NCI-H345 (cell line): ENCODE measurements at places on chromosomes 7 and 10.

DNA sequence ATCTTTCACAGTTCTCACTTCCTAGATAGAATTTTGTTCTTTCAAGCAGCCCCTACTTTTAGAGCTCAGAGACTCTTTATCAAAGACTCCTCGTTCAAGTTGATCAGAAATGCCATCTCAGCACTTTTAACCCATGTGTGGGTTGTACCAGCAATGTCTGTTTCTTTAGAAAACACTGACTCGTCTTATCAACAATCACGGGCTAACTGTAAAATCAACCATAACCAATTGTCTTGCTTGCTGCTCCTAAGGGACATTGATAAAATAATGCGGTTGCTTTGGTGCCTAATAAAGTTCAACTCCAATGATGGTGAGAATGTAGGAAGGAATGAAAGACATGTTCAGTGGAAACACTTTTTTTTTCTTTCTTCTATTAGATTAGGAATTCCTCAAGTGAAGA lies 12.9 kb upstream of the CDK6 start:
- DNase-seq: no peak

GRCh38 chr10:78619896-78620295 lies 448.9 kb upstream of the ZMIZ1 start:
- DNase-seq: no peak

DNA sequence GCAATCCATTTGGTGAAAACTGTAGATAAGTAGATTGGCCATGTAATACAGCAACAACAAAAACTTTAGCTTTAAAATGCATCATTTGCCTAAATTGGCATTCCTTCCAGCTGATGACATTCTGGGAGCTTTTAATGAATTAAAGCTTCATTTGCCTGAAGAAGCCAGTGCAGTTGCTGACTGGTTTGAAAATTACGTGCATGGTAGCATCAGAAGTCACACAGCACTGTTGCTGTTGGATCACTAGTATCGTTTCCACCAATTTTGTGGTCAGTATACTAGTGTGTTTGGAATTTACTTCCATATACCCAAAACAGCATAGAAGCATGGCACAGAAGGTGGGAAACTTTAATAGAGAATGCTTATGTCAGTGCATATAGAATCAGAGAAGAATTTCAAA lies 194.9 kb downstream of the ETV1 start:
- DNase-seq: no peak

- DNase-seq: no peak
Observed at GRCh38 chr10:29627201-29628132, 7.3 kb downstream of the SVIL start.

DNA sequence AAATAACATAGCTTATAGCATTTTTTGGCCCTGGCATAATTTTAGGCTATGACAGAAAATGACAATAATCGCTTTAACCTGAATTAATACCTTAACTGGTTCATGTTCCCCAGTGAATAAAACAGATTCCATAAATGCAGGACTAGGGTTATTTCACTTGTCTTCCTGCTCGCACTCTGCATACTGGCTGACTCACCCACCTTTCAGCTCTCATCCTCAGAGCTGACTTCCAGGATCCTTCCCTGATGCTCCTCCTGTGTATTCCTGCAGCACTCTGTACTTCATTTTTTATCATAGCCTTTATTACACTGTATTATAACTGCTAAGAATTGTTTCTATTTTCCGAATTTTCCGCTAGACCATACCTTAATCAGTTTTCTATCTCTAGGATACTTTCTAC lies 123.7 kb downstream of the AVL9 start:
- DNase-seq: no peak

GRCh38 chr10:34622945-34623344 lies 192.2 kb downstream of the PARD3 start:
- no peak for DNase-seq

GRCh38 chr10:119283818-119284217 lies 76.4 kb downstream of the GRK5 start:
- no peak for DNase-seq

DNA sequence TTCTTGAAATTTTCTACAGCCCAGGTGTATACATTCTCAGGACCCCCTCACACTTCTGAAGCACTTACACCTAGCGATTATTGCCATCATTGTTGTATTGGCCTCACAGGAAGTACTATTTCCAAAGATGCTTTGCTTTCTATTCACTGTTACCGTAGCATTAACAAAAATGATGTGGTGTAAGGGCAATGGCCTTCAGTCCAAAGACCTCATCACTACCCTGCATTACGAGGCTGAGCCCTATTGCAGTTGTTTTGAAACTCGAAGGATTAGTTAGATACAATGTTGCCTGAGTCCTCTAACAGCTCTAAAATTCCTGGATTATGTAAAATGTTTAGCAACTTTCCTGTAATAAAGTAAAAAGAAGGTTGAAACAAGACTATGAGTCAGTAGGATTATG lies 2.9 kb downstream of the NRCAM start:
- DNase-seq: no peak

- DNase-seq: no peak
Observed at GRCh38 chr10:128036011-128036615, 90.1 kb downstream of the MKI67 start.

- DNase-seq: no peak
Observed at GRCh38 chr10:99234791-99235657, 628 bp downstream of the HPSE2 start.

DNA sequence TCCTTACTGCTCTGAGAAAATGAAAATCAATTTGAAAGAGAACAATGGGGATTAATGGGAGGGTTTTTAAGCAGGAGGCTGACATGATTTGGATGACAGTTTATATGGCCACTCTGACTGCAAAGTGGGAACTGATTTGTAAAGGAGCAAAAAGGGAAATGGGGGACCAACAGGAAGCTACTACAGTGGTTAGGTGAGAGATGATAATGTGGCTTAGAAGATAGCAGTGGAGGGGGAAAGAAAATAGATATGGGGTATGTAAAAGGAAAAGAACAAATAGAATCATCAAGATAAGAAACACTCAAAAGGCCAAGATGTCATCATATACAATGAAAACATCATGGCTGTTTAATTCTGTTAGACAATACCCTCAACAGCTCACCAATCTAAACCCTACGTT lies 177.5 kb downstream of the ANK3 start:
- no peak for DNase-seq

DNA sequence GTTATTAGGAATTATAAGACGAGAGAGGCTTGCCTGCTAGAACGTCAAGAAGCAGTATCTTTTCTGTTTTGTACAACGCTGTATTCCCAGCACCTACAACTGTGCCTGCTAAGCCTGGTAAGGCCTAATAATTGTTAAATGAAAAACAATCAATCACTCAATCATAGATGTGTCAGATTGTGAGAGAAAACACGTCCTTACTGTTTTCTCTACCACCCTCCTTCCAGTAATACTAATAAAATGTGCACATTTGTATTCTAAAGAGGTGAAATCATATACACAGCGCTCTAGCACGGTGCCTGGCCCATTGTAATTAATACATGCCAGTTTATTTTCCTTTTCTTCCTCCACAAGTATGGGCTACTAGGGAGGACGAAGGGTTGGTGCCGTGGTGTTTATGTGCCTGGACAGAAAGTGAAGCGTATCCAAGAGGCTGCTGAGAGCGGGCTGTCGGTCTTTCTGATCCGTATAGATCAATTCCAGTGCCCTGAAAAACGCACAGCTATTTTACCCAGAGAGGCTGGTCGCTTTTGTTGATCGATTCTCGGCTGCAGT lies 1.5 kb upstream of the AUTS2 start:
- peak; percentile 5 for DNase-seq

GRCh38 chr7:50393547-50394252 lies 56.5 kb downstream of the FIGNL1 start:
- DNase-seq: no peak

DNA sequence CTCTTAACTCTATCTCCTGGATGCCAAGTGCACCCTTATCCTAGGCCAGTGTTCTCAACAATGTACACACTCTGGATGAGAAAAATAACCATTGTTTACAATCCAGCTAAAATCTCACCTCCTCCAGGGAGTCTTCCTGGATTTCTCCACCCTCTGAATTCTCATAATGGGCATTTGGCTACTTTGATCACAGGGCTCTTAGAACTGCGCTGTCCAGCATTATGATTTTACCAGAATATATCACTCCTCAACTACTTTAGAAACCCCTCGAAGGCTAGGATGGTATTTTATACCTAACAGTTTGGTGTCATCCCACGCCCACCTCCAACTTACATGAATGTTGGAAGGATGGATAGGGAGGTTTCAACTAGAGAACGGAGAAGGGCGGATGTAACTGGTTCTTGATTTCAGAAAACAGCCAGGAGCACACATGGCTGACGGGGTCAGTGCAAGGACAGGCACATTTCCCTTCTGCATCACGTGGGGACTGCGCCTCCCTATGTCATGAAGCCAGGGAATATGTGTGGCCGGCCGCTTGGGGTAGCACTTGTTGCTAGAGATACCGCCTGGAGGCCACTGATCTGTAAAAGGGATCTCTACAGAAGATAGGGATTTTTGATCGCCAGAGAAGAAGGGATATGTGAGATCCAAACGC lies 1.2 kb upstream of the ATP6V0E2 start:
- peak; percentile 60 for DNase-seq

DNA sequence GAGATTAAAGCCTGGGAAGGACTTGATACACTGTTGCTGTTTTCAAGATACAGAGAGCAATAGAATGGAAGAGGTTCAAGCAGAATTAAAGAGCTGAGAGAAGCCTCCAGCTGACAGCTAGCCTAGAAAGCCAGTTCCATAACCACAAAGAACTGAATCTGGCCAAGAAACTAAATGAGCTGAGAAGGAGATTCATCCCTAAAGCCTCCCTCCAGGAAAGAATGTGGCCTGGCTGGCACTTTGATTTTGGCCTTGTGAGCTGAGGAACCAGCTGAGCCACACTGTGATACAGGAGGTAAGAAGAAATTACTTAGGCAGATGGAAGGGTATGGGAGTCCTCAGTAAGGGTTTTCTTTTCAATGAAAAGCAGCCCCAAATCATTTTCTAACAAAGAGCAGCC lies 324.1 kb downstream of the PHF14 start:
- no peak for DNase-seq

DNA sequence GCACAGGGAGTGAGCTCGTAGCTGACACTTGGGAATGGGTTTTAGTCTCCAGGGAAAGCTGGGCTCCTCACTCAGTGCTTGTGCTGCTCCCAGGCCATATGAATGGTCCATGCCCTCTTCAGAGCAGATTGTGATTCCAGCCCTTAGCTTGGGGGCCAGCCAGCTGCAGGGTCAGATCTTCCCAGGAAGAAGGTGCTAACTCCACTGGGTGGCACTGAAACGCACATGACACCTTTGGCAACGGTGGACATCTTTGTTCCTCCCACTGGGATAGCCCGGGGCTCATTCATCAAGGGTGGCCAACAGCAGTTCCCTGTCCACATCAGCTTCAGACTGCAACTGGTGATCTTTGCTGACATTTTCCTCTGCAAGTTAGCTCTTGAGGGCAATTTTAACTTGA lies 129.2 kb downstream of the DYNC2I1 start:
- no peak for DNase-seq

GRCh38 chr7:94059746-94060145 lies 55.6 kb upstream of the BET1 start:
- DNase-seq: no peak

GRCh38 chr10:102309236-102309635 lies 63.9 kb downstream of the GBF1 start:
- no peak for DNase-seq

DNA sequence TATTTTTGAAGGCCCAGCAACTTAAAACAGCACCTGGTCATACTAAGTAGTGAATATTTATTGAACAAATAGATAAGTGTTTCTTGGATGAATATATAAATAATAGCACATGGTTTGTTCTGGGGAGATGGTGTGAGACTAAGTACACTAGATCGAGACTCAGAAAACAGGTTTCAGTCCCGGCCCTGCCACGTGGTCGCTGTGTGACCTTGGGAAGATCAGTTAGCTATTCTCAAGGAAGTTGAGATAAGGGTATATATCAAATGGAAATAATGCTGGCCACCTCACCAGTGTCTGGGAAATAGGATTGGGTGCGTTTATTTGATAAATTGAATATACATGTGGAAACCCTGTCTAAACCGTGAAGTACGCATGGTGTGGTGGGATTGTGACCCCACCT lies 354.6 kb downstream of the SDK1 start:
- no peak for DNase-seq

DNA sequence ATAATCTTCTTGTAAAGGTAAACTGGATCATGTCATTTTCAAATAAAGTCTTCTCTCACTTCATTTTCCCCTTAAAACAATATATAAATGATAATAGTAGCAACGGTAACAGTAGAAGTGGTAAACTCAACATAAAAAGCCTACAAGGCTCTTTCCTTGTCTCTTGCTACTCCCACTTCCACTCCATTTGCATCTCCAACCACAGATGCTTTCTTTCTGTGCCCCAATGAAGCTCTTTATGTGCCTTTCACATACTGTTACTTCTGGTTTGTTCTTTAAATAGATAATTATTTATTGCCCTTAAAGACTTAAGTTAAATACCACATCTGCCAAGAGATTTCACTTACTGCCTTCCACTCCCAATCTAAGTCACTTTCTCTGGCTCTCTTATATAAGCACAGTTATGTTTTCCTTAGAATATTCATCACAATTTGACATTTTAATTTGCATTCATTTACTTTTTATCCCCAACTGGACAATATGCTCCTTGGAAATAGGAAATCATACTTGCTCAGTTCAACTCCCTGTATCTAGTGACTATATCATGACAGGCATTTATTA lies 149.9 kb downstream of the CRPPA start:
- DNase-seq: no peak

GRCh38 chr7:140209866-140210609 lies 33.3 kb upstream of the KDM7A start:
- DNase-seq: no peak

- peak; percentile 21 for DNase-seq
Observed at GRCh38 chr10:93080350-93081046, 6.8 kb downstream of the CYP26A1 start.
